ENCODE measurements at places on chromosomes 7 and 10.

DNA sequence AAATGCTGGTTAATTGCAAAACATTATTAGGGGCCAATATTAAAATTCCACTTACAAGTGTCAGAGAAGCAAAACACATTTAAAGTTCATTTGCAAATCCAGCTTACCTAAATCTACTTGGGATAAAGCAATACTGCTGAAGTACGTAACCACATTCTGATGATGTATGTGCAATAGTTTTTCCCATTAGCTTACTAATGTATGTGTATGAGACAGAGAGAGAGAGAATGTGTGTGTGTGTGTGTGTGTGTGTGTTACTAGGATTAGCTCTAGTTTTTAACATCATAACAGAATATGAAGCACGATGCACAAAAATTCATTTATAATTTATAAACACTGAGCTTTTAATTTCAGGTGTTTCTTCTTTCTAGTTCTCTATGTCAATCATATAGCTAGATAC lies 1074.2 kb upstream of the C7orf33 start:
- no peak for DNase-seq

GRCh38 chr7:155728116-155728515 lies 83.7 kb downstream of the RBM33 start:
- DNase-seq = no peak

- DNase-seq = no peak
These were observed 118.6 kb downstream of the NRF1 start for GRCh38 chr7:129730159-129730558.

- DNase-seq = no peak
These were observed 110.1 kb downstream of the SNX13 start for GRCh38 chr7:17830206-17830605.

DNA sequence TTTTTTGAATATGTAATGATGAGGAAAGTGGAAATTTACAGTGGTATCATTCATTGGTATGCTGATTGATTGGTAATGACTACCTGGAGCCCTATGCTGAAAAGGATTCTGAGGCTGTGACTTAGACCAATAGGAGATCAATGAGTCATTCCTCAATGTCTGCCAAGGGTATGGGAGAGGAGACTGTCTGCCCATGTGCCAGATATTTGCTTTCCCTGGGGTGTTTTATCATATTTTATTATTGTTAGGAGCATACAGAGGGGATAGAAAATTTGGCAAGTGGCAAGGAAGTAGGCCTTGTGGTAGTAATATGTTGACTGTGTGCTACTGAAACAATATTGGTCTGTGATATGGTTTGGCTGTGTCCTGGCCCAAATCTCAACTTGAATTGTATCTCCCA lies 54.8 kb downstream of the ASAH2B start:
- no peak for DNase-seq

- DNase-seq = no peak
These were observed 291.6 kb upstream of the PPP2R2D start for GRCh38 chr10:131609176-131609575.

DNA sequence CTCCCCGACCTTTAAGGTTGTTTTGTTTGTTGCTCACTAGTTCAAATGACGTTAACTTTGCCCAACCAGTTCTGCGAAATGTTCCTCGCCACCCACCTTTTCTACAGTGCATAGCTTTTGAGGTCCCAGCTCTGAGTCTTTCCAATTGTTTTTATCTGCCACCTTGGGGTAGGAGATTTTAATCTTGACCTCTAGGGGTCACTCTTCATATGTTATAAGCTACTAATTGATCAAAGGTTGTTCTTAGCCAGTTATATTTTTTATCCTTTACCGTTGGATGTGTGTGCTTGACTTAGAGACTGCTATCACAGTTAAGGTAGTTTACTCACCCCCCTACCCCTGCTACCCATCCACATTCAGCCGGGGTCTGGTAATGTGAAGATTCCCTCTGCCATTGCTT lies 372.4 kb downstream of the SUGCT start:
- peak; percentile 12 for DNase-seq

DNA sequence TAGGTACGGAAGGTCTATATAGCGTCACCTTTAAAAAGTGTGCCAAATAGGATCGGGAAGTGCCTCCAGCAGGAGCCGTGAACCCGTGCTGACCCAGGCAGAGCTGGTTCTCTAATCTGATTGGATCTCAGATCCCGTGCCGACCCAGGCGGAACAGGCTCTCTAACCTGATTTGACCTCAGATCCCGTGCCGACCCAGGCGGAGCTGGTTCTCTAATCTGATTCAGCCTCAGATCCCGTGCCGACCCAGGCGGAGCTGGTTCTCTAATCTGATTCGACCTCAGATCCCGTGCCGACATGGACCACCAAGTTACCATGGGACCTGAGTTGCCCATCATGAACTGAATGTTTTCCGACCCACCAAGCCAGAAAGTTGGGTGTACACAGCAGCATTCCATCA lies 463.9 kb downstream of the PTPRN2 start:
- no peak for DNase-seq

DNA sequence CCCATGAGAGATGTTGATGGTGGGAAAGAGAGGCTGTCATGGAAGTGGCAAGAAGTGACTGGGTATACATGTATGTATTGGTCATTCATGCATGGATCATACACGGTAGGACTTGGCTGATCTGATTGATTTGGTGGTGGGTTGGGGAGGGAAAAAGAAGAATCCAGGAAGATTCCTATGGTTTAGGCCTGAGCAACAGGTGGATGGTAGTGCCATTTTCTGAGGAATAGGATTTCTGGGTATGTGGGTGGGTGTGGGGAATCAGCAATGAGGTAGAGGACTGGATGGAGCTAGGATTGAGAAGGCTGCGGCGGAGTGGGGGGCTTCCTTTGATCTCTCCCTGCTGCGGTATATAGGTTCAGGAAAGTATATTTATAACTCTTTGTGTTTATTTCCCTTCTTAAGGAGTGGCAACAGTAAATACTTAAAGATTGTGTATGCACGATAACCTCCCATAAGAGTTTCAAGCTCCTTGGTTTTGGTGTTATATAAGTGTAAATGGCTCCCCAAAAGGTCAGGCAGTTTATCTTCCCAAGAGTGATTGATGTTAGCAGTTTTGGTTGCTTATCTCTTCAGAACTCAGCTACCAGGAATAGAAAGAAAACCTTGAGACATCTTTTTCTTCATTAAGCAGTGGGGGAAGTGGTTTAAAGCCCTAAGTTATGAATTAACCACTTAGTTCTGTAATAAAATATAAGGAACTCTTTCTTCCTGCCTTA lies 100.1 kb downstream of the LSMEM1 start:
- DNase-seq = no peak

GRCh38 chr7:134941185-134941900 lies 45.0 kb upstream of the AGBL3 start:
- no peak for DNase-seq

GRCh38 chr10:133159950-133160825 lies at the start of gene KNDC1:
Gene KNDC1 (plus strand): TSS chr10:133160219. CDS start chr10:133160468, 249 bp downstream.
- no peak for DNase-seq

DNA sequence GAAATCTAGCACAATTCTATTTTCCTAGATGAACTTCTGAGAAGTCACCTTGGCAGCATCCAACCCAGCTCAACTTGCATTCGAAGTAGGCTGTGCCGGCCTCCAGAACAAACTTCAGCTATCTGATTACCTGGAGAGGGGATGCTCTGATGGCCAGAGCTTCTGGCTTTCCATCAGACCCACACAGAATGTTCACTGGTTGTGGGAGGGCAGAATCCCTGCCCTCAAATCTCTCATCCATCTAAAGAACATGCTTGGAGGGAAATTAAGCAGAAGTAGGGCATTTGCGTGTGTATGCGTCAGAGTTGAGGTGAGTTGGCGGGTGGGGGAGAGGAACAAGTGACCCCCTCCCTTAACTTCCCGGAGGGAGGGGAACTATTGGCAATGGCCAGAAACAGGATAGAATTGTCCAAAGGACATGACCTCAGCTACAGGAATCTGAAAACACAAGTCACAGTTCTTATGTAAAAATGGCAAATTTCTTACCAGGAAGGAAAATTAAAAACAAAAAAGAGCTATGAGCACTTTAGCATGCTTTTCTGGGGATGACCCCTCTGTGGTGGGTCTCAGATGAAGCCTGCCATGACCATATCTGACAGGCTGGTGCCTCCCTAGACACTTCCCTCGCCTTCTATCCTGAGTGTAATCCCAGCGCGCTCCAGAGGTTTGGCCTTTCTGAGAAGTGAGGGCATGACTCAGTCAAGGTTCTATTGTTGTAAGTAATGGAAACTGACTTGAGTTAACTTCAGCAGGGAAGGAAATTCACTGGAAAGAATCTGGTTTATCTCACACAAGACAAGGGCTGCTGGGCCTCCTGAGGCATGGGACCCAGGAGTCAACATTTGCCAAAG lies 278.8 kb downstream of the RPS24 start:
- no peak for DNase-seq

- peak; percentile 29 for DNase-seq
These were observed 56.3 kb downstream of the CACUL1 start for GRCh38 chr10:118698421-118698820.

DNA sequence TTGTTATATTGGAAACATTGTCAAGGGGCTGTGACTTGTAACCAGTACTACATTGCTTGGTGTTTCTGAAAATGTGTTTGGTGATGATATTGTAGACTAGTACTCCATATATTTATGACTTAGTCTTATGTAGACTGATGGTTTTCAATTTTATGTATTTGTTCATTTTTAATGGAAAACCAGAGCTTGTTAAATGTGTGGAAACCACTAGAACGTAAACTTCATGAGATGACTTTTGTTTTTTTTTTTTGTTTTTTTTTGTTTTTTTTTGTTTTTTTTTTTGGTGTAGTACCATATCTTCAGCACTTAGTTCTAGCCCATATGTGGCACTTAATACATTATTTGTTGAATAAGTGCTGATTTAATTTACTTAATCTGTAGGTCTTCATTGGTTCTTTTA lies 518.6 kb downstream of the AUTS2 start:
- no peak for DNase-seq

GRCh38 chr10:99917963-99918825 lies 91.6 kb downstream of the DNMBP start:
- DNase-seq = no peak

DNA sequence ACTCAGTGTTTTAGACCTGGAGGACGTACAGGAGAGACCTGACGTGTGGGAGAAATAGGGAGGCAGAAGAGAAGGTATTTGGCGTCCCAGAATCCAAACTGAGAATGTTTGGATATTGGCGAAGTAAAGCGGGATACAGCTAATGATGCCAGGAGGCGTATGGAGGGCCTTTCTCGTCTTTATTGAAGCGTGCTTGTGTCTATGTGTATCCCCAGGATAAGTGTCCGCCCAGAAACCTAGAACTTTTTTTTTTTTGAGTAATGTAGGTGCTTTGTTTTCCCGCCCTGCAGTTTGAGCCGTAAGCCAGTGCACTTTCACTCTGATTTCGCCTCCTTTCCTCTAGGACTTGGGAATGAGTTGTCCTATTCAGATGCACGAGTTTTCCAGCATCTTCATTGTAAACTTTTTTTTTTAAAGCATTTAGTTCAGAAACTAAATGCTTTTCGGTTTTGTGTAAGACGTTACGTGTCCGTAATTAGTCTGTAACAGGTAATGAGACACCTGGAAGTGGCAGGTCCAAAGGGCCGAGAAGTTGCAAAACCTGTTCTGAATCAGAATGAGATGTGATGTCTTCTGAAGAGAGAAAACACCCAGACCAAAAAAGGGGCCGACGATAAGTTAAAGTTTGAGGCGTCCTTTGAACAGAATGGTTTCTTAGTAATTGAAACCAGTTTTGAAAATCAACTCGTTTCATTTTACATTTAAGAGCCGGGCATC lies 746 bp downstream of the ARL5B start:
- no peak for DNase-seq
